HFFc6 (cell line): ENCODE measurements at places on chromosomes 6 and 20.

DNA sequence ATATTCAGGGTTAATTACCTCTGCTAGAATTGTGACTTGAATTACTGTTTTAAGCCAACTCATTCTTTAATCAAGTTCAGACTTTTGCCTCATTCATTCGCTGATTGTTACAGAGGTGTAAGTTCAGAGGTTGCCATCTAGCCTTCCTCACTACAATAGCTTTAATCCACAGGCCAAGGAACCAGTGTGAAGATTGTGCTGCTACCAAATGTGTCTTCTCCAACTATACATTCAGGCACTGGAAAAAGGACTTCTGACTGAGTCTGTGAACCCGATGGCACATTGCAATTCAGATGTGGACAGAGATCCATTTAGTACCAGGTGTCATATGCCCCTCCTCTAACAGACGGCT lies 111.2 kb upstream of the ADGRF1 start:
- H3K4me3 ChIP-seq = no peak overlapping the region
- peaks cover 25% of the 10 kb centered on the region for H3K4me1 ChIP-seq
- peak overlapping the region; percentile 4; the same call in 1 of the 2 replicates for H3K27ac ChIP-seq
- DNase-seq = no peak
- no peaks in the 10 kb centered on the region for H3K36me3 ChIP-seq

- DNase-seq = peak; percentile 66
- no peaks in the 10 kb centered on the region for H3K4me1 ChIP-seq
- H3K36me3 ChIP-seq = peaks cover 5% of the 10 kb centered on the region; the same call in 1 of the 2 replicates
- H3K27ac ChIP-seq = no peak overlapping the region
- no peaks in the 10 kb centered on the region; the same call in 1 of the 2 replicates for H3K27me3 ChIP-seq
These were observed 42.4 kb upstream of the GNRH2 start for GRCh38 chr20:3000852-3001523.

DNA sequence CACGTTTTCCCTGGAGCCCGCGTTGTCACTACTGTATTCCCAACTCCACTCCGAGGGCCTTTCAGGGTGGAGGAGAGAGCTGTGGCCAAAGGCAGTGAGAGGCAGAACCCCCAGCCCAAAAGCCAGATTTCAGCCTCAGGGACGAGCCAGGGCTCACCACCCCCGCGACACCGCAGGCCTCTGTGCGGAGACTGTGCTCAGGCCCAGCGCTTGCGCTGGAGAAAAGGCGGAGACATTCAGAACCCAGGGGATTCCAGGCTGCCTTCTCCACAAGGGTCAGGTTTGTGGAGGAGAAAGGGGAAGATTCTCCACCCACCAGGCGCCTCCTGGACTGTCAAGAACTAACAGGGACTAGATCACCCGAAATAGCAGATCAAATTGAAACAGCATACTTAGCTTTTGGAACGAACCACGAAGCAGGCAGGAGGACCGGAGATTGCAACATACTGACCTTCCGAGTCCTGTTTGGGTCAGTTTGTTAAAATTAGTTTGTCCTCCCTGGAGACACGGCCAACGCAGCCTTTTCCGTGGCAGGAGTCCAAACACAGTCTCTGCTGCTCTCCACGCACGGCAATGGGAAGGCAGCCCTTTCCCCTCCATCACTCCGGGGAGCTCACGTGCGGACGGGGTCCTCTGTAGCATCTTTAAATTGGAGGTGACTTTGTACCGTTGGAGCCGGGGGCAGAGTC lies 14.4 kb downstream of the DLL1 start:
- DNase-seq = no peak
- no peak overlapping the region for H3K27ac ChIP-seq
- H3K36me3 ChIP-seq = no peaks in the 10 kb centered on the region
- H3K27me3 ChIP-seq = peaks cover 13% of the 10 kb centered on the region
- no peak overlapping the region for H3K4me3 ChIP-seq

DNA sequence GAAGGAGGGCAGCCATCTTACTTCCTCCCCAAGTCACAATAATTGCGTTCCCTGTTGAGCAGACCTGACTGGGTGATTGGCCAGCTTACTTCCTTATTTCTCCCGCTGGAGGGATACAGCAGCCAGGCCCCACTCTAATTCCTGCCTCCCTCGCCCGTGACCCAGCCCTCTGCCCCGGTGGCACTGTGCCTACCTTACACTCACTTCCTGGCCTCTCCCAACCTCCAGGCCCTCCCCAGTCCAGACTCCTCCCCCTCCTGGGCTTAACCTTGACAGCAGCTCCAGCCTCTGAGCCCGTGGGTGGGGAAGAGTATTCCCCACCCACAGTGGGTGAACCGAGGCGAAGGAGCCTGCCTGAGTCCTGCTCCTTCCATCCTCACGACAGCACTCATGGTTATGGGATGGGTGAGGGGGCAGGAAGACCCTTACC lies 3.0 kb downstream of the BAK1 start:
- H3K36me3 ChIP-seq = peaks cover 26% of the 10 kb centered on the region
- DNase-seq = no peak
- H3K4me1 ChIP-seq = peaks cover 22% of the 10 kb centered on the region
- no peak overlapping the region for H3K27ac ChIP-seq
- H3K4me3 ChIP-seq = no peak overlapping the region
- no peaks in the 10 kb centered on the region; the same call in 1 of the 2 replicates for H3K27me3 ChIP-seq

GRCh38 chr6:81456416-81456815 lies 296.1 kb downstream of the TENT5A start:
- peaks cover 7% of the 10 kb centered on the region; the same call in 1 of the 2 replicates for H3K36me3 ChIP-seq
- no peaks in the 10 kb centered on the region for H3K4me1 ChIP-seq
- DNase-seq = no peak

GRCh38 chr6:163281634-163282033 lies 132.9 kb upstream of the QKI start:
- H3K4me3 ChIP-seq = no peak overlapping the region
- H3K4me1 ChIP-seq = no peaks in the 10 kb centered on the region
- peaks cover 3% of the 10 kb centered on the region; the same call in 1 of the 2 replicates for H3K27me3 ChIP-seq
- no peaks in the 10 kb centered on the region for H3K36me3 ChIP-seq

GRCh38 chr6:5936140-5936539 lies 70.6 kb downstream of the NRN1 start:
- no peak overlapping the region for H3K27ac ChIP-seq
- H3K36me3 ChIP-seq = no peaks in the 10 kb centered on the region
- H3K27me3 ChIP-seq = peaks cover 2% of the 10 kb centered on the region
- 0 out of 2 replicates have a peak overlapping the region, but pooled peaks have one; percentile 5 for H3K4me3 ChIP-seq

- no peak for DNase-seq
- peaks cover 7% of the 10 kb centered on the region; the same call in 1 of the 2 replicates for H3K36me3 ChIP-seq
- H3K4me3 ChIP-seq = no peak overlapping the region
- H3K27me3 ChIP-seq = no peaks in the 10 kb centered on the region
- H3K27ac ChIP-seq = no peak overlapping the region
These were observed 5.3 kb downstream of the ARFGEF2 start for GRCh38 chr20:48926821-48927220.

- H3K27me3 ChIP-seq = no peaks in the 10 kb centered on the region; the same call in 1 of the 2 replicates
- H3K27ac ChIP-seq = no peak overlapping the region
- no peak overlapping the region for H3K4me3 ChIP-seq
- DNase-seq = no peak
These were observed 929.5 kb downstream of the KIF16B start for GRCh38 chr20:15643713-15644112.

GRCh38 chr20:38726804-38727606 lies 2.7 kb downstream of the SLC32A1 start:
- no peak overlapping the region for H3K4me3 ChIP-seq
- H3K27me3 ChIP-seq = peaks cover 72% of the 10 kb centered on the region
- H3K27ac ChIP-seq = no peak overlapping the region
- no peak for DNase-seq
- peaks cover 11% of the 10 kb centered on the region for H3K36me3 ChIP-seq

DNA sequence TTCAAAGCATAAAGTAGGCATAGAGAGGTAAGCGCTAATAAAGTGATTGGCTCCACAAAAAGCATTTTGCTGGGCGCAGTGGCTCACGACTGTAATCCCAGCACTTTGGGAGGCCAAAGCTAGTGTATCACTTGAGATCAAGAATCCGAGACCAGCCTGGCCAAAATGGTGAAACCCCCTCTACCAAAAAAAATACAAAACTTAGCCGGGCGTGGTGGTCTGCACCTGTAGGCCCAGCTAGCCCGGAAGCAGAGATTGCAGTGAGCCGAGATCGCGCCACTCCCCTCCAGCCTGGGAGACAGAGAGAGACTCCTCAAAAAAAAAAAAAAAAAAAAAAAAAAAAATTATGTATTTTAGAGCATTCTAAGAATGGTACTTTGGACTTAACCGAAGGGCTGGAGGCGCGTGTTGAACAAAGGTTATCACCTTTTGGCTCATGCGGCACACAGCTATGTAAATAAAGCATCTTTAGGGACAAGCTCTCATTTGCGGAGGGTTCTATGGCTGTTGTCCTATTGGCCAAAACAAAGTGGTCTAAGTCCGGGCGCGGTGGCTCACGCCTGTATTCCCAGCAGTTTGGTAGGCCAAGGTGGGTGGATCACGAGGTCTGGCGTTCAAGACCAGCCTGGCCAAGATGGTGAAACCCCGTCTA lies 17.4 kb downstream of the HFE start:
- peaks cover 47% of the 10 kb centered on the region for H3K4me1 ChIP-seq
- H3K4me3 ChIP-seq = peak overlapping the region; percentile 88
- H3K36me3 ChIP-seq = no peaks in the 10 kb centered on the region
- H3K27ac ChIP-seq = peak overlapping the region; percentile 94

GRCh38 chr6:157245436-157245835 lies 77.9 kb downstream of the TMEM242 start:
- no peak overlapping the region for H3K27ac ChIP-seq
- DNase-seq = no peak
- peaks cover 24% of the 10 kb centered on the region for H3K27me3 ChIP-seq
- H3K36me3 ChIP-seq = 0 out of 2 replicates have a peak, but pooled peaks cover 5% of the 10 kb centered on the region

DNA sequence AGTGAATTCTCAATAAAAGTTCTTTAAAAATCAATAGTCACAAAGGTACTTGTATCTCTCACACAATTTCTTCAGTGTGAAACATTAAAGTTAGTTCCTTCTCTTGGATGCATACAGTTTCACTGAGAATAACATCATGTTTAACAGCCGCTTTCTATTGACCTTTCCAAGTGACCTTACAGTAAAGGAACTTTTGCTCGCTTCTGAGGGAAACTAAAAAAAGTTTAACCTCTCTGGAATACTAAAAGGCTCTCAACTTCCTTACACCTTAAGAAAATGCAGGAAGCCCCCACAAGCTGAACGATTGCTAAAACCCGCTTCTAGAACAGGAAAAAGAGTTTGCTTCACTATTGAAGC lies 1.3 kb downstream of the RRAGD start:
- peaks cover 51% of the 10 kb centered on the region for H3K27me3 ChIP-seq
- DNase-seq = no peak
- no peaks in the 10 kb centered on the region for H3K4me1 ChIP-seq
- no peak overlapping the region for H3K27ac ChIP-seq
- peak overlapping the region; percentile 60 for H3K4me3 ChIP-seq

- peak overlapping the region; percentile 79 for H3K27ac ChIP-seq
- no peak overlapping the region for H3K4me3 ChIP-seq
- peaks cover 44% of the 10 kb centered on the region for H3K4me1 ChIP-seq
- DNase-seq = peak; percentile 62
These were observed 32.5 kb downstream of the PLCG1 start for GRCh38 chr20:41169791-41170351.

DNA sequence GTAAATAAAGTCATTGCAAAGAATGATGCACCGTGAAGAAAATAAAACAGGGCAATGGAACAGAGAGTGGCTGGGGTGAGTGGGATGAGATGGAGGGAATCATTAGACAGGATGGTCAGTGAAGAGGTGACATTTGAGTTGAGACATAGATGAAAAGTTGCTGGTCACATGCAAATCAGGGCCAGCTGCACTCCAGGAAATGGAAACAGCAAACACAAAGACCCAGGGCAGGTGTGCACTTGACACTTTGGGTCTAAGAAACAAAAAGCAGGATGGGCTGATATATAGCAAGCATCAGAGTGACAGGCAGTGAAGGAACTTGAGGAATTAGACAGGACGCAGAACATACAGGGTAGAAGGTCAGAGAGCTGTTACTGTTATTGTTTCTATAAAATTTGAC lies 171.5 kb upstream of the RIPOR2 start:
- peaks cover 27% of the 10 kb centered on the region for H3K4me1 ChIP-seq
- no peak overlapping the region for H3K27ac ChIP-seq
- H3K36me3 ChIP-seq = peaks cover 5% of the 10 kb centered on the region
- H3K4me3 ChIP-seq = no peak overlapping the region
- no peak for DNase-seq

GRCh38 chr6:90586546-90586835 lies 381 bp downstream of the MAP3K7 start:
- DNase-seq = no peak
- H3K4me1 ChIP-seq = peaks cover 57% of the 10 kb centered on the region
- H3K27ac ChIP-seq = peak overlapping the region; percentile 98
- H3K4me3 ChIP-seq = peak overlapping the region; percentile 99

DNA sequence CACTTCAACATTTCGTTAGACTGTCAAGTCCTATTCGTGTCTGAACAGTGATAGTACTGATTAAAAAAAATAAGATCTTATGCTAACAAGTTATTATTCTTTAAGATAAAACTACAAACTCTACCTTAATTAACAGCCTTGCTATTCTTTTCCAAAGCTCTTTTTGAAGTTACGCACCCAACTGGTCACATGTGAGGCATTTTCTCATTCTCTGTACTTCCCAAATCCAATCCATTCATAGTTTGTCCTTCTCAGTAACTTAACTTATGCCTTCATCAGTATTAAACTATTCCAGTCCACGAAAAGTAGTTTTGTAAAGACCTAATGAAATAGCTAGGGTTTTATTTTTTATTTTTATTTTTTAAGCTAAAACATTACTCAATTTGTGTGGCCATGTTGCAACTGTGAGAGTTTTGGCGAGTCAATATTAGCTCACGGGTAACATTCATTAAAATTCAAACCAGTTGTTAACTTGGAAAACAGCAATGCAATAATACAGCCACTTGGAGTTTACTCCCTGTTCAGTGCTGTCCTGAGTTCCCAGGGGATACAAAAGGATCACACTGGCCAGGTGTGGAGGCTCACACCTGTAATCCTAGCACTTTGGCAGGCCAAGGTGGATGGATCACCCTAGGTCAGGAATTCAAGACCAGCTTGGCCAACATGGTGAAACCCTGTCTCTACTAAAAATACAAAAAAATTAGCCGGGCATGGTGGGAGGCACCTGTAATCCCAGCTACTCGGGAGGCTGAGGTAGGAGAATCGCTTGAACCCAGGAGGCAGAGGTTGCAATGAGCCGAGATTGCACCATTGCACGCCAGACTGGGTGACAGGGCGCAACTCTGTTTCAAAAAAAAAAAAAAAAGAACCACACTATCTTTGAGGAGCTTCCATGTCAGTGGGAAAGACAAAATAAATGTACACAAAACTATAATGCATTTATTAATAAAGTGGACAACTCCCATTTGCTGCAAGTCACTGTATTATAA lies 27.9 kb upstream of the EEF1A1 start:
- H3K36me3 ChIP-seq = no peaks in the 10 kb centered on the region
- H3K4me1 ChIP-seq = no peaks in the 10 kb centered on the region
- no peaks in the 10 kb centered on the region; the same call in 1 of the 2 replicates for H3K27me3 ChIP-seq
- DNase-seq = no peak
- no peak overlapping the region for H3K4me3 ChIP-seq
- no peak overlapping the region for H3K27ac ChIP-seq
